ENCODE measurements at places on chromosomes 6 and 20. TPM values are rescaled to one million over a fixed set of nuclear protein-coding genes. Genes with fewer than 3 reads are reported as not detected.

- DNase-seq: no peak
These were observed 796.5 kb downstream of the PRIM2 start for GRCh38 chr6:58113960-58114359.

DNA sequence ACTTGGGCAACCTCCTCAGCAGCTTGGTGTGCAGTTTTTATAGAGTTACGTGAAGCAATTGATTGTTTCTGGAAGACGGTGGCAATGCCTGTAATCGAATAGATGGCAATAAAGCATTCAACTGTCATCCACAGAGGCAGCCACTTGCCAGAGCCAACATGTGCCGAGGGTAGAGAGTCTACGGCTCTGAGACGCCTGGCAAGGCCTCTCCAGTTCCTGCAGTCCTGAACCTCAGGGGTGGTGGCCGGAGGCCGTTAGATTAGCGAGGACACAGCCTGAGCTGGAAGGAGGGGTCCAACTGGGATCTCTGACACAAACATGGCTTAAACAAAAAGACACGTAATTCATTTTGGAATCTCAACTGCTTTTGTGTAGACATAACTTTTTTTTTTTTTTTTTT lies 775 bp upstream of the TTLL2 start:
- no peak for DNase-seq

DNA sequence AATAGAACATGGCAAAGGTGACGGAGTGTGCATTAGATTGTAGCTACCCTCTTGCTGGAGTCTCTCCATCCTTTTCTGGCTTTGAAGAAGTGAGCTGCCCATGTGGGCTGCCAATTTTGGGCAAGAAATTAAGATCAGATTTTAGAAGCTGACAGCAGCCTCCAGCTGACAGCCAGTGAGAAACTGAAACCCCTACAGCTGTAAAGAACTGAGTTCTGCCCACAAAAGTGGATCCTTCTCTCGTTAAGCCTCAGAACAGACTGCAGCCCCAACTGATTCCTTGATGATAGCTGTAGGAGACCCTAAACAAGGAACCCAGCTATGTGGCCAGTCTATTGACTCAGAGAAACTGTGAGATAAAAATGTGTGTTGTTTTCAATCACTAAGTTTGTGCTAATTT lies 134.1 kb downstream of the CD109 start:
- DNase-seq: no peak

DNA sequence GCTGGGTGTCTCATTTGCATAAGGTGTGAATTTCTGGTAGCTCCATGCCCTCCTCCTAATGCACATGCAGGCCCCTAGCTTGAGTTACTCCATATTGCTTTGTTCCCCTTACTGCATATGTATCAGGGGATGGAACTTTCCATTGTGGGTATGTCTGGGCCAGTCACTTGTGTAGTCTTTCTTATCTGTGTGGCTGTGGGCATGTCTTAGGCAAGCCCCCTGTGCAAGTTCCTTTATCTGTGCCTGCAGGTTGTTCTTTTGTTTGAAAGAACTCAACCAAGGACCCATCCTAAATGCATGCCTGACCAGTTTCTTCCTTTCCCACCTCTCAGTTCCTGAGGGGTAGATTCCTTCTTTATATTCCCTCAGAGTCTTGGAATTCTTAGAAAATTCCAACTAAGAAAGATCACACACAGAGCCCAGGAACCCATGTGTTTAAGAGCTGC lies 23.6 kb downstream of the MBOAT1 start:
- no peak for DNase-seq

GRCh38 chr20:5735845-5736510 lies 14.2 kb upstream of the SHLD1 start:
- no peak for DNase-seq

The CLDN20 gene
- not detected for total RNA-seq

DNA sequence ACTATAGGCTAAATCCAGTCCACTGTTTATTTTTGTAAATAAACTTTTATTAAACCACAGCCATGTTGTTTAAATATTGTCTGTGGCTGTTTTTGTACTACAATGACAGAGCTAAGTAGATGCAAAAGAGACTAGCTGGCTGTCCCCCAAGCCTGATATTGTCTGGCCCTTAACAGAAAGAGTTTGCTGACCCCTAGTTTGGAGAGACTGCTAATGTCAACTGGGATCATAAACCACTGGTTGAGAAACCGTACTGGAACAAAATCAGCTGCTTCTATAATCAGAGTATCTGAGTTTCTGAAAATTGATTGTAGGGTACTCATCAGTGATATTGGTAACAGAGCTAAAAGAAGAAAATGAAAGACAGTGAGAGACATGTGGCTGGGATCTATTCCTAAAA lies 102.6 kb upstream of the FAM184A start:
- no peak for DNase-seq

GRCh38 chr6:54805077-54805476 lies 41.5 kb upstream of the FAM83B start:
- no peak for DNase-seq

DNA sequence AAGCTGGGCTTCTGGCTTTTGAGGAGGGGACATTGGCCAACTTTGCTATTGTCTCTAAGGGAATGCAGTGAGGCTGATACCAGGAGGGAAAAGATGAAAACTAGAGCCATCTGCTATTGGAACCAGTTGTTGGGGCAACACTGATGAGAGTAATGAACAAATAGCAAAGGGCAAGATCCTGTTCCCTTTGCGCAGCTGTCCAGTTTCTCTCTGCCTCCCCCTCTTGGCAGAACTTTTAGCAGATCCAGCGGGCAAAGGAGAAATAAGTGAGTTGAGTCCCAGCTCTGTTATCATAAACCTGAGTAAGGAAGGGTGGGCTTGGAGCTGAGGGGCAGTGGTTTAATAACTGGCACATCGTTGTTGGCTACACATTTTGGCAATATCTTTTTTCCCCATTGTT lies 126.8 kb downstream of the AKAP7 start:
- no peak for DNase-seq

- DNase-seq: no peak
These were observed 114.4 kb upstream of the CCN2 start for GRCh38 chr6:132065556-132065955.

The TCF21 gene
- total RNA-seq: not detected

- DNase-seq: no peak
These were observed 483.0 kb upstream of the ID4 start for GRCh38 chr6:19354181-19354580.

DNA sequence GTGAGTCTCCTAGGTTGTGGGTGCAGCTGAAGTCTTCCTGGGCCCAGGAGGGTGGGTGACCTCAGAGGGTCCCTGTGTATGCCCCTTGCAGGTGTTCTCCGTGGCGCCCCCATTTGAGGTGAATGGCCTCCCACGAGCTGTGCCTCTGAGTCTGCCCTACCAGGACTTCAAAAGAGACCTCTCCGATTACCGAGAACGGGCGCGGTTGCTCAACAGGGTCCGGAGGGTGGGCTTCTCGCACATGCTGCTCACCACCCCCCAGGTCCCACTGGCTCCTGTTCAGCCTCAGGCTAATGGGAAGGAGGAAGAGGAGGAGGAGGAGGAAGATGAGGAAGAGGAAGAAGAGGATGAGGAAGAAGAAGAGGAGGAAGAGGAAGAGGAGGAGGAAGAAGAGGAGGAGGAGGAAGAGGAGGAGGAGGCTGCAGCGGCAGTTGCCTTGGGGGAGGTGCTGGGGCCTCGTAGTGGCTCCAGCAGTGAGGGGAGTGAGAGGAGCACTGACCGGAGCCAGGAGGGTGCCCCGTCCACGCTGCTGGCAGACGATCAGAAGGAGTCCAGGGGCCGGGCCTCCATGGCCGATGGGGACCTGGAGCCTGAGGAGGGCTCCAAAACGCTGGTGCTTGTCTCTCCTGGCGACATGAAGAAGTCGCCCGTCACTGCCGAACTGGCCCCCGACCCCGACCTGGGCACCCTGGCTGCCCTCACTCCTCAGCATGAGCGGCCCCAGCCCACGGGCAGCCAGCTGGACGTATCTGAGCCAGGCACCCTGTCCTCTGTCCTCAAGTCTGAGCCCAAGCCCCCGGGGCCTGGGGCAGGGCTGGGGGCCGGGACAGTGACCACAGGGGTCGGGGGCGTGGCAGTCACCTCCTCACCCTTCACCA lies 15.2 kb upstream of the SLC22A7 start:
- DNase-seq: no peak

The PDRG1 gene
- 15.6 TPM for total RNA-seq

The KPNA5 gene
- 7.3 TPM for total RNA-seq

- DNase-seq: no peak
These were observed 259.4 kb upstream of the STXBP5 start for GRCh38 chr6:146944809-146945208.

- DNase-seq: peak; percentile 36
These were observed 3.5 kb downstream of the DLGAP4 start for GRCh38 chr20:36309643-36310042.

- DNase-seq: no peak
These were observed 25.6 kb upstream of the GABRR1 start for GRCh38 chr6:89242574-89243330.

The PTGIS gene
- total RNA-seq: 3.8 TPM

DNA sequence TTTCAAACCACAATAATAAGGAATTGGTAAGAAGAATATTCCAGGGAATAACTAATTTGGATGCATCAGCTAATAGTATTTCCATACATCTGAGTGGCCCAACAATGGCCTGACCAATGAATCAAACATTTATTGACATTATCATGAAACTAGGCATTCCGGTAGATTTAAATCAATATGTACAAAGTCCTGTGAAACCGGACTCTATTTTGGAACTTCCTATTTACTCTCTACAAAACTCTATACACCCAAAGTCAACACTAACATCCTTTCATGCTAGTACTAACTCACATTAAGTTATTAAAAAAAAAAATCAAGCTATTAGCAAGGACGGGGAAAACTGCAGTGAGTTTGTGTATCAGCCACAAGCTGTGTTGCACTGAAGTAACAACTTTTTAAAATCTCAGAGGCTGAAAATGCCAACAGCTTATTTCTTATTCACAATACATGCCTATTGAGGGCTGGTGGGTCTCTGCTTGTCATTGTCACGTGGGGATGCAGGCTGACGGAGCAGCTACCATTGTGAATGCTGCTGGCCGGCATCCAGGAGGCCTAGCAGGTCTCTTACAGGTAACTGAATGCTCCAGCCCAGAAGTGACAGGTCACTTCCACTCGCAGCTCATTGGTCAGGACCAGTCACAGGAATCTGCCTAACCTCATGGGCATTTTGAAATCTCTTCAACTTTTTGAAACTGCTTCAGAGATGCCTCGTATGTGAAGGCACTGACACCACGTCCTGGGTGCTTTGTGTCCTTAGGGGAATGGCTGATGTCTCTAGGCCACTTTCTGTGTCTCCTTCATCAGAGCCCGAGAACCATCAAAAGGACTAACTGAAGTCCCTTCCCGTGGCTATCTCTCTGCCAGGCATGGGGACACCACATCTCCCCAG lies 76.3 kb downstream of the SLC22A23 start:
- no peak for DNase-seq

The FGD2 gene
- 26.3 TPM for total RNA-seq

DNA sequence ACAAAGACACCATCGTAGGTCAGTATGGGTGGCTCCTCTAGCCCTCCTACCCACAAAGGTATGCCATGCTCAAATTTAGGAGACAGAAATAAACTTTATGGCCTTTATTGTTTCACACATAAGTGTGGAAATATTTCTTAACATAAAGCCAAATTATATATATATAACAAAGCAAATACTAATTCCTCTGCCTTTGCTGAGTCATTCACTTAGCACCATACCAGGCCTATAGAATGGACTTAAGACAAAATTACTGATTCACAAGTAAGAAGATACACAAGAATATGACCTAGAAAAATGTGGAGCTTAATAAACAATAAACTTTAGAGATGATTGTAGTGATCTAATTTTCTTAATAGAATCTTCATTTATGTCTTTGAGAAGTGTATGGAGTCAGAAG lies 5.2 kb downstream of the FRK start:
- DNase-seq: no peak

All from activated CD8-positive, alpha-beta memory T cell treated with anti-CD3 and anti-CD28 coated beads, Interleukin-2, amount 10 ng/mL, durations not matched to agents 7 days and 5 days (primary cell).